ENCODE measurements at places on chromosomes 1 and 21.

DNA sequence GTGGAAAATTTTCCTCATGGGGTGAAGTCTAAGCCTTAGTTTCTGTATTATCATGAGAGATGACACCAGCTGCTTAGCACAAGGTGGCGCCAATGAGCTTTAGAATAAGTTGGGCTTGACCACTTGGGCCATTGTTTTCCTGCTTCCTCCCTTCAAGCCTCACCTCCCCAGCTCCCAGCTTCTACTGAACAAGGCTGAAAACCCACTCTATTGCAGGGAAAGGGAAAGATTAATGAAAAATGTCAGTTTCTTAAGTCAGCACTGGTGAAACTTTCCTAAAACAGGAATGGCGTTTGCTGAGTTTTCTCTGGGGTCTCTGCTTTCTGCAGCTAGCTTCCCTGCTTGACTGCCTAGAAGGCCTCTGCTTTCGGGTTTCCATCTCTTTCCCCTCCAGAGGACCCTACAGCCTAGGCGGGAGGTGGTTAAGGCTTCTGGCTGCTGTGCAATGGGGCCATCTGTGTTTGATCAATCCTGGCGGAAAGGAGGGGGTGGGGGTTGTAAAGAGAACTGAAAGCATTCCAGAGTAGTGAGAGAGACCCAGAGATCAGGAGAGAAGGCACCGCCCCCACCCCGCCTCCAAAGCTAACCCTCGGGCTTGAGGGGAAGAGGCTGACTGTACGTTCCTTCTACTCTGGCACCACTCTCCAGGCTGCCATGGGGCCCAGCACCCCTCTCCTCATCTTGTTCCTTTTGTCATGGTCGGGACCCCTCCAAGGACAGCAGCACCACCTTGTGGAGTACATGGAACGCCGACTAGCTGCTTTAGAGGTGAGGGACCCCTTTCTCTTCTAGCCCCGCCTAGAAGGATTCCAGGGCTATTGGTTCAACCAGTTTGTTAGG is at the start of gene OLFML3:
OLFML3 (plus strand) TSS at position 612 of the 840 bp plus-strand sequence; CDS start at position 655, 43 bp downstream.
- DNase-seq: peak; percentile 86

- DNase-seq: no peak
These were observed 85.0 kb downstream of the FNBP1L start for GRCh38 chr1:93532780-93533378.

DNA sequence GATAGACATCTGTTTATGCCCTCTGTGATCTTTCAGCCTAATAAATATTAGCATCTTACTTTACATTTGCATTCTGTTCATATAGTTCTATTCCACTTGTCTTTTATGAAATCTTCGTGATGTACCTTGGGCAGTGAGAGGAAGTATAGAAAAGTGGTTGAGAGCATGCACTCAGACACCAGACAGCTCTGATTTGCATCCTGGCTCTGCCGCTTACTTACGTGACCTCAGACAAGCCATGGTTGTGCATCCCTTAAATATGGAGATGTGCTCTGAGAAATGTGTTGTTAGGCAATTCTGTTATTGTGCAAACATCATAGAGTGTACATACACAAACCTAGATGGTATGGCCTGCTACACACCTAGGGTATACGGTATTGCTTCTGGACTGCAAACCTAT is 22.9 kb downstream of the OVGP1 start:
- no peak for DNase-seq

DNA sequence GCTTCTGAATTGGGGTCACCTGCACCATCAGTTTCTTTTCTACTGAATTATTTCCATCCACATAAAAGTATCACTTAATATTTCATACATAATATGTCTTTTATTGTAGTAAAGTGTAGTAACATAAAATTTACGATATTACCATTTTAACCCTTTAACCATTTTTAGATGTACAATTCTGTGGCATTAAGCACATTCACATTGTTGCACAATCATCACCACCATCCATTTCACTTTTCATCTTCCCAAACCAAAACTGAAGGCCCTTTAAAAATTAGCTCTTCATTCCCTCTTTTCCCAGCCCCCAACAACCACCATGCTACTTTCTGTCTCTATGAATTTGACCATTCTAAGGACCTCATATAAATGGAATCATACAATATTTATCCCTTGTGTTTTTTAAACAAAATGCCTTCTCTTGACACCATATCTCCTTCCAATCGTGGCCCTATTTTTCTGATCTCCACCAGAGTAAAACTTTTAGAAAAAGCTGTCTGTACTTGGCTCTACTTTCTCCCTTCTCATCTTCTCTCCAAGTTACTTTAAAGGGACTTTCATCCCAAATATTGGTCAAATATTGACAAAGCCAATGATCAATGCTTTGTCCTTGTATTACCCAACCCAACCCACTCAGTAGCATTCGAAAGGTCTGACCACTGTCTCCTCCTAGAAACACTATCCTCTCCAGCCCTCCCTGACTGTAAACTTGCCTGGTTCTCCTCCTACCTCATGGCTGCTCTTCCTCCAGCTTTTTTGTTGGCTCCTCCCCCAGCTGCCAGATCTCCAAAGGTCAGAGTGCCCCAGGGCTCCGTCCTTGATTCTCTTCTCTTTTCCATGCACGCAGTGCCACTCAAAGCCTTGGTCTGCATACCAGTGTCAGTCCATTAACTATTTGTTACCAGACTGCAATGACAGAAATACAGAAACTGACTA is 44.7 kb downstream of the SLC30A10 start:
- no peak for DNase-seq

DNA sequence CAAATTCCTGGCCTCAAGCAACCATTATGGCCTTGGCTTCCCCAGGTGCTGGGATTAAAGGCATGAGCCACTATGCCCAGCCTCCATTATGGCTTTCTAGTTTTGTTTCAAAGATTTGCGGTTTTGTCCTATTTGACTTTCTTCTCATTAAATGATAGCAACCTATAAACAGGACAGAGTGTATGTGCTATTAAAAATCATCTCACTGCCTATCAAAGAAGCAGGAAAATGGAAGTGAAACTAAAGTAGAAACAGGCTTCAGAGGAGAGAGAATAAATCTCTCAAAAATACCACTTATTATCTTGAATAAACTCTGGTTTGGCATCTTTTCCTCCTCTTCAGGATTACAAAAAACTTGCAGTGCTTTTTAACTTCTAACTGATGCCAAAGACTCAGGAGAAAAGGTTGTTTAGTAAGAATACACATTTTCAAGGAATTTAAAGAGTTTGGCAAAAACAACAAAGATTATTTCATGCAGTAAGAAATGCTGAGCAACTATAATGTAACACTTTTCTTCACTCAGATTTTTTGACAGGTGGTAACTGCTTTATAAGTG is 28.7 kb downstream of the ACBD3 start:
- DNase-seq: no peak

GRCh38 chr1:187413405-187414169 is 584.8 kb downstream of the PLA2G4A start:
- DNase-seq: no peak

DNA sequence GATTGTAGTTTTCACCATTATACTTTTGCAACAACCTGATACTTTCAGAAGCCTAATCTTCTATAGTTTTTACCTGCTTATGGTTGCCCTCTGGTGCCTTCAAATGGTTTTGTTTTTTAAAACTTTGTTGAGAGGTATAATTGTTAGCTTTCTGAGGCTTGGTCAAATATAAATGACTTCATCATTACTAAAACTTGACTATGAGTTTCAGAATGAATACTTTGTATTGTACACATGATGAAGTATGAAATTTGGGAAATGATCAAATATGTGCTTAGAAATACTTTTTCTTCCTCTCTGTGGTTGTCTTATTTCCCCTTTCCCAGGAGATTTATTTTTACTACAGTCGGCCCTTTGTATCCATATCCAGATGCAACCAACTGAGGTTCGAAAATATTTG is 151.8 kb upstream of the B3GALT2 start:
- no peak for DNase-seq

Measured in endothelial cell (in vitro differentiated cells).